ENCODE measurements at places on chromosomes 12 and 14.

- no peak for DNase-seq
Measured at GRCh38 chr12:4369548-4369947, 10.0 kb downstream of the FGF23 start.

- DNase-seq = no peak
Measured at GRCh38 chr14:102819747-102820330, 42.6 kb downstream of the TRAF3 start.

GRCh38 chr12:75751769-75752471, 240.5 kb upstream of the KRR1 start:
- DNase-seq = no peak

GRCh38 chr12:62653740-62654139, 187.1 kb downstream of the MON2 start:
- no peak for DNase-seq

GRCh38 chr12:48601013-48601756, 31.3 kb upstream of the LALBA start:
- no peak for DNase-seq

- DNase-seq = no peak
Measured at GRCh38 chr14:34538871-34539406, 562 bp downstream of the EAPP start.

DNA sequence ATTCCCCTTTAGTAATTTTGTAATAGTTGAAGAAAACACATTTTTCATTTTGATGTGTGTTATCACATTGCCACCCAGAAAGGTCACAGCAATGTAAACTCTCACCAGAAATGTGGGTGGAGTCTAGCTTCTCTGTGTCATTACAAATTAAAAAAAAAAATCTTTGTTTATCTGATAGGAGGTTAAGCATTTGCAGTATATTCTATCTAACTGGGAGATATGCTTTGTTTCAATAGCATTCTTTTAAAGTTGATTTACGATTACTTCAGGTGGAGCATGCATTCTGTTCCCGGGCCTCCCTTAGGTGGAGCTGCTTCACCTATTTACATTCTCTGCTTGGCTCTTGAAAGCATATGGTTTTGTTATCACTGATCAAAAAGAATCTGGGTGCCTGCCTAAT, 7.8 kb downstream of the ADIPOR2 start:
- no peak for DNase-seq

DNA sequence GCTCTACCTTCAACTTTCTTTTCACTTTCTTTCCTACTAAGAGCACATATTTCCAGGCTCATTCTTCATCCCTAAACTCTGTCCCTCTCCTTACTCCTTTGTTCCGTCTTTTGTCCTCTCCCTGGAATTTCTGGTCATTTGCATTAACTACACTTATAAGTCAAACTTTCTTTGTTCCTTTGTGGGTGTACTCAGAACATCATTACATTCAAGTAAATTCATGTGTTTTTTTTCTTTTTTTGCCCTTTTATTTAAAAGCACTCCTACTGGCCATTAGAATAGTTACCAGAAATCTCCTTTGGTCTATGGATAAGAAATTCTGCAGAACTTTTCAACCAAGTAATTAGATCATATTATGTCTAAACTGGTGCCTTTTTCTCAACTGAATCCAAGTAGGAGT, 802.6 kb downstream of the DIO2 start:
- no peak for DNase-seq

GRCh38 chr12:58764100-58764953, 156.0 kb downstream of the LRIG3 start:
- DNase-seq = no peak
